ENCODE measurements at places on chromosomes 5 and 9.

GRCh38 chr5:74625742-74626241 lies 14.7 kb downstream of the ENC1 start:
- no peak for DNase-seq

- no peak for DNase-seq
These were observed 269.4 kb downstream of the ZNF608 start for GRCh38 chr5:124477062-124477461.

DNA sequence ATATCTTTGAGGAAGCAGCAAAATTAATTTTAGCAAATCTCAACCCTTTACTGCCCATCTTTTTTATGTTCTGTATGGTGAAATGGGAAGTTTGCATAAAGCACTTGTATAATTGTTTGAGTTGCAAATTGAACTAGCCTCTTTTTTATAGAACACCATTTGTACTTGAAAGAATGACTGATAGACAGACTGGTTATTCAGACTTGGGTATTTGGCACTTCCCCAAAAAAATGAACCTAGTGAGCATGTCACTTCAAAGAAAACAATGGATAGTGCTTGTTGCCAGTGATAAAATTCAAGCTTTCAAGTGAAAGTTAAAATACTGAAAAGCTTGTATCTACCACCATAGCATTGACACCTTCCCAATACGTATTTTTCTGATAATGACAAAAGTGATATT lies 115.8 kb downstream of the ERCC6L2 start:
- DNase-seq: no peak

- no peak for DNase-seq
These were observed 46.4 kb upstream of the SELENOP start for GRCh38 chr5:42858031-42858643.

DNA sequence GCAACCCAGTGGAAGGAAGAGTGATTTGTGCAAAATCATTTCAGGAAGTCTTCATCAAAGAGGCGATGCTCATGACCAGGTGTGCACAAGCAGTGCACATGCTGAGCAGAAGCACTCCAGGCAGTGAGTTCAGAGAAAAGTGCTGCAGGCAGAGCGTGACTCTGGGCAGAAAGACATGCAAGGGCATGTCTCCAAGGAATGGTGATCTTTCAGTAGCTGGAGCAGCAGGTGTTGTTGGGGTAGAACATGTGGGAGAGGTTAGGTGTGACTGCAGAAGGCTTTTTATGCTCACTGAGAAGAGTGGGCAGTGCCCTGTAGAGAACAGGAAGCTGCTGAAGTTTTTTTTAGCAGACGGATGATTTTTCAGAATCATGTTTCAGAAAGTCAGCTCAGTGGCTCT lies 545.4 kb upstream of the TLE4 start:
- no peak for DNase-seq

DNA sequence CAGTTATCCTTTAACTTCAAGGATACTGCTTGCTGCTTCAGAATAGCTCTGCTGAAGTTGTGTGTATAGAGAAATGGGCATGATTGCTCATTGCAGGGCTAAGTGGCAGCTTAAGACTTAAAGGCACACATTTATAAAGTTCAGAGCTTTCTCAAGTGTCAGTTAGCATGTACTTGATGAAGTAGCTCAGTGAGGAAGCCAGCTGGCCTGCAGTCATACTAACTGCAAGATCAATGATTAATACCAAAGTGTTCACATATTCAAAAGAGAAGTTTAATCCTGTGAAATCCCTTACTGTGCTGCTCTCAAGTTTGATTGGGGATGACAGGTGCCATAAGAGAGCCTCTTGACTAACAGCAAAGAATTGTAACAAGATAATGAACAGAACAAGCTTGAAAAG lies 483.4 kb upstream of the NUDT12 start:
- no peak for DNase-seq

DNA sequence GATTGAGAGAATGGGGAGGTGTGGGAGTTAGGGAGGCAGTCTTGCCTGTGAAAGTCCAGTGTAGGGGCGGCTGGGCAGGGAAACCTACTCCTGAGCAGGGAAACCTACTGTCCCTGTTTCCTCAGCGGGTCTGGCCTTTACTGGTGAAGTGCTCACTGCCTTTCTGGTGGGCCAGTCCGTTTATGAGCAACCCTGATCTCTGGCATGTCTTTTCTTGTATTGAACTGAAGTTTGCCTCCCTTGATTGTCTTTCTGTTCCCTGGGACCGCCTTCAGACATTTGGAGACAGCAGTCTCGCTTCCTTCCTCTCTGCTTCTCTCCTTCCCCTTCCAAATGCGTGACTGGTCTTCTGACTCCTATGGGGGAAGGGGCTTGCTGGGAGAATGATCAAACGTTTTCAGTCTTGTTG lies 2.9 kb downstream of the SNX18 start:
- peak; percentile 38 for DNase-seq

- DNase-seq: no peak
These were observed 278.6 kb upstream of the CDH10 start for GRCh38 chr5:24923400-24923799.

DNA sequence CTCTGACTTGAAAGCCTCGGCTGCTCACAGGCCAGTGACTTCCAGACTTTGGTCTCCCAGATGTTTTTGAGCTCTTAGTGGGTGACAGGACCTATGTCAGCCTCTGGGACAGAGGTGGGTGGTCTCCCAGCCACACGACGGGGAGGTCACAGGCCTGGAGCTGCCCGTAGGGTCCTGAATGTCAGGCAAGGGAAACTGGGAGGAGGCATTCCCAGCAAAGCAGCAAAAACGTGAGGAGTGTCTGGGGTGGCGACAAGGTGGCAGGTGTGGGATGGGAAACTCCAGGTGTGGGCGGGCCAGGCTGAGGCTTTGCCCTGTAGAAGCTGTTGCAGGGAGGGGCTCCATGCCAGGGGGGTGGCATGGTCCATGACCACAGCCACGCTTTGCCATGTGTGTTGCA lies 110.5 kb downstream of the CACNA1B start:
- DNase-seq: no peak

- DNase-seq: no peak
These were observed 7.2 kb downstream of the PDLIM4 start for GRCh38 chr5:132264546-132265335.

DNA sequence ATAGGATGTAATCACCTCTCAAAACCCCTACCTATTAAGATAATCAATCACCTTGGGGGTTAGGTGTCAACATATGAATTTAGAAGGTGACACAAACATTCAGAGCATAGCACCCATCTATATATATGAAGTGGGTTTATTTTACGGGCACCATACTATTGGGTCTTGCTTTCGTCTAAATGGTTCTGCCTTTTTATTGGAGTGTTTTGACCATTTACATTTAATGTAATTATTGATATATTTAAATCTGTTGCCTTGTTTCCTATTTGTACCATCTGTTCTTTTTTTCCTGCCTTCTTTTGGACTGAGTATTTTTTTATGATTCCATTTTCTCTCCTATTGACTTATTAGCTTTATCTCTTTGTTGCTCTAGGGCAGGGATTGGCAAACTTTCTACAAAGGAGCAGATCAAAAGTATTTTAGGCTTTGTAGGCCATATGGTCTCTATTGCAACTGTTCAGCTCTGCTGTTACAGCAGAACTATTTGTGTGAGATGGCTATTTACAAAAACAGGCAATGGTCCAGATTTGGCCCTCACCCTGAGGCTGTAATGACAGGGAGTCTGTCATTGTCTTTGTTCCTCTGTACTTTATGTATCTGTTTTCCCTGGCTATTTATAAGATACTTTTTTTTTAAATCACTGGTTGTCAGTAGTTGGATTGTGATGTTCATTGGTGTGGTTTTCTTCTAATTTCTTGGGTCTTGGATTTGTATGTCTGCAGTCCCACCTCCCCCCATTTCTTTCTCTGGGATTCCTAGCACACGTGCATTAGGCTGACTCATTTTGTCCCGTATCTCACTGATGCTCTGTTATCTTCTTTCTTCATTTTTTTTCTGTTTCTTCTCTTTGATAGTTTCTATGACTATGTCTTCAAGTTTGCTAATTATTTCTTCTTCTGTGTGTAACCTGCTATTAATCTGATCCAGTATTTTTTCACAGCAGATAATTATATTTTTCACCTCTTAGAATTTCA lies 127.1 kb downstream of the DAB2IP start:
- DNase-seq: no peak

DNA sequence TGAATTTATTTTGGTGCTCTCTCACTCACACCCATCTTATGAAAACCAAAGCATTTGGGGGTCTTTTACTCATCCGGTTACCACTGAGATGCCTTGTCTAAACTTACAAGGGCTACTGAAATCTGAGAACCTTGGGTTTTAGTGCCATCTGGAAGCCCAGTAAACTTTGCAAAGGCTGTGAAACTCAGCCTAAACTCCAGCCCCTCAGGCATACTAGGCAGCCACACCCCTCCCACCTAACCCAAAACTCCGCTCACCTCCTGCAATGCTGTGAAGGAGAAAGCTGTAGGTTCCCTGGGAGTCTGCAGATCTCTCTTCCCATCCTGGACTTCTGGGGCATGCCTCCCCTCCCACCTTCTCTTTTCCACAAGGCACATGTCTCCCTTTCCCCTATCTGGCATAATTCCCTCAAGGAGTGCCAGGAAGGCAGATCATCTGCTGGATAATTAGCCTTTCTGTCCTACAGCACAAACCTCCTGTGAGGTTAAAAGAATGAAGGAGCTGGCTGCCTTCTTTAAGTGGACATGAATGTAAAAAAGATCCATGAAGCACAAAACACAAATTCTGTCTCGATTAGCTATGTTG lies 71.5 kb upstream of the ANXA1 start:
- DNase-seq: no peak

DNA sequence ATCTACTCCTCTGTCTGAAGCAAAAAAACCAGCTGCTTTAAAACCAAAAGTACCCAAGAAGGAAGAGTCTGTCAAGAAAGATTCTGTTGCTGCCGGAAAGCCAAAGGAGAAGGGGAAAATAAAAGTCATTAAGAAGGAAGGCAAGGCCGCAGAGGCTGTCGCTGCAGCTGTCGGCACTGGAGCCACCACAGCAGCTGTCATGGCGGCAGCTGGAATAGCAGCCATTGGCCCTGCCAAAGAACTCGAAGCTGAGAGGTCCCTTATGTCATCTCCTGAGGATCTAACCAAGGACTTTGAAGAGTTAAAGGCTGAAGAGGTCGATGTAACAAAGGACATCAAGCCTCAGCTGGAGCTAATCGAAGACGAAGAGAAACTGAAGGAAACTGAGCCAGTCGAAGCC lies 88.3 kb downstream of the MAP1B start:
- DNase-seq: no peak

- DNase-seq: no peak
These were observed 146.5 kb downstream of the FANCC start for GRCh38 chr9:95171001-95171400.
